GM04503 (cell line): ENCODE measurements at places on chromosomes 4 and X.
A peak's percentile ranks its signal among the peaks of the same experiment; 100 is the strongest.

- DNase-seq, result no peak
Observed at GRCh38 chr4:155377276-155377675, 511 bp upstream of the MAP9 start.

DNA sequence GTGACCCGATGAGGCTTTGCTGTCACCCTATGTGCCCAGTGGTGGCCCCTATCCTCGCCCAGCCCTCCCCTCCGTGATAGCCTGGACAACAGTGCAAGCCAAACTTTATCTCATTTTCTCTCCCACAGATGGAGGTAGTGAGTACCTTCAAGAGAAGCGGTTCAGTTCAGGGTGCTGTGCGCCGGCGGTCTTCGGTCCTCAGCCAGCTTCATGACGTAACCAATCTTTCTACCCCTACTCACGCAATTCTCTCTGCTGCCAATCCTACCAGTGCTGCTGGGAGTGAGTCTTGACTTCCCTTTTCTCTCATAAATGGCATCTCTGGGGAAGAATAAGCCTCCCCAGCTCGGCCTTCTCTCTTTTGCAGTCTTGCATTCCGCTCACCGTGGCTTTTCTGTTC lies 29.5 kb downstream of the CCNQ start:
- DNase-seq, result no peak

- DNase-seq, result no peak
Observed at GRCh38 chr4:152591876-152592275, 56.0 kb upstream of the FBXW7 start.

DNA sequence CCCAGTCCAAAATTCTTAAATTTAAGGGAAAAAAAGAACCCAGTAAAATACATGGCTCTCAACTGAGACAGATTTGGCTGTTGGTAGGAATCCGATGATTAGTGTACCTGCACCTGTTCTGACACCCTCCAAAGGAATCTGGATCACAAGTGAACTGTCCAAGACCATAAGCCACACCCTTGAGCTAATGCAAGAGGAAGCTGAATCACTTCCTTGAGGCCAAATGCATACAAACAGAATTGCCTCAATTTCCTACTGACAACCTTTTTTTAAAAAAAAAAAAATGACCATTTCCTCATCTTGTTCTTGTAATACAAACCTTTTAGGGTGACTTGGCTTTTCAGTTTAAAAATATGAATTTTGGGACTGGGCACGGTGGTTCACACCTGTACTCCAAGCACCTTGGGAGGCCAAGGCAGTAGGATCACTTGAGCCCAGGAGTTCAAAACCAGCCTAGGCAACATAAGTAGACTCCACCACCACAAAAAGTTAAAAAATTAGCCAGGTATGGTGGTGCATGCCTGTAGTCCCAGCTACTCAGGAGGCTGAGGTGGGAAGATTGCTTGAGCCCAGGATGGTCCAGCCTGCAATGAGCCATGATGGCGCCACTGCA lies 10.7 kb upstream of the FBXL5 start:
- DNase-seq, result no peak

GRCh38 chr4:1964443-1964842 lies 44.3 kb downstream of the NELFA start:
- DNase-seq, result no peak

- peak; percentile 13 for DNase-seq
Observed at GRCh38 chr4:148787831-148788477, 345.7 kb upstream of the NR3C2 start.

- no peak for DNase-seq
Observed at GRCh38 chr4:85482010-85482738, 7.2 kb downstream of the ARHGAP24 start.

- no peak for DNase-seq
Observed at GRCh38 chrX:21700275-21700674, 42.1 kb upstream of the KLHL34 start.

DNA sequence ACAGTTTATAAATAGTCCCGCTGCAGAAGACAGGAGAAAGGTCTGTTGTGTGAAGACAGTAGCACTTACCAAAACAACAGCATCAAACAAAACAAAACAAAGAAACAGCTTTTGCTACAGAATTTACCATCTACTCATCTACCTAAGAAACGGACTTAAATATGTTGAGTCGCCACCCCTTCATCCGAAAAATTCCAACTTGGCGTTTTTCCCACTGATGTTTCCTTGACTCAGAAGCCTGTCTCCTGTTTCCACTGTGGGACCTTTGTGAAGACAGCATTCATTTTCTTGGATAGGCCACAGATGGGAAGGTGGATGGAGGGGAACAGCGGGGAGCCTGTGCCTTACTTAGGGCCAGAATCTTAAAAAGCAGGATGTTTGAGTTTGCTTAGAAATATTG lies 1.3 kb upstream of the ITM2A start:
- DNase-seq, result no peak

DNA sequence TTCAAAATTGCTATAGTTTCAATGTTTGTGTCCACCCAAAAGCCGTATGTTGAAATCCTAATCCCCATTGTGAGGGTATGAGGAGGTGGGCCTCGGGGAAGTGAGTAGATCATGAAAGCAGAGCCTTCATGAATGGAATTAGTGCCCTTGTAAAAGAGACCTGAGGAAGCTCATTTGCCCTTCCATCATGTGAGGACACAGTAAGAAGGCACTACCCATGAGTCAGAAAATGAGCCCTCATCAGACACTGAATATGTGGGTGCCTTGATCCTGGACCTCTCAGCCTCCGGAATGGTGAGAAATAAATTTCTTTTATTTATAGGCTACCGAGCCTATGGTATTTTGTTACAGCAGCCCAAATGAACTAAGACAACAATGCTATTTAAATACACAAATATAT lies 57.7 kb upstream of the EFHC2 start:
- DNase-seq, result no peak

DNA sequence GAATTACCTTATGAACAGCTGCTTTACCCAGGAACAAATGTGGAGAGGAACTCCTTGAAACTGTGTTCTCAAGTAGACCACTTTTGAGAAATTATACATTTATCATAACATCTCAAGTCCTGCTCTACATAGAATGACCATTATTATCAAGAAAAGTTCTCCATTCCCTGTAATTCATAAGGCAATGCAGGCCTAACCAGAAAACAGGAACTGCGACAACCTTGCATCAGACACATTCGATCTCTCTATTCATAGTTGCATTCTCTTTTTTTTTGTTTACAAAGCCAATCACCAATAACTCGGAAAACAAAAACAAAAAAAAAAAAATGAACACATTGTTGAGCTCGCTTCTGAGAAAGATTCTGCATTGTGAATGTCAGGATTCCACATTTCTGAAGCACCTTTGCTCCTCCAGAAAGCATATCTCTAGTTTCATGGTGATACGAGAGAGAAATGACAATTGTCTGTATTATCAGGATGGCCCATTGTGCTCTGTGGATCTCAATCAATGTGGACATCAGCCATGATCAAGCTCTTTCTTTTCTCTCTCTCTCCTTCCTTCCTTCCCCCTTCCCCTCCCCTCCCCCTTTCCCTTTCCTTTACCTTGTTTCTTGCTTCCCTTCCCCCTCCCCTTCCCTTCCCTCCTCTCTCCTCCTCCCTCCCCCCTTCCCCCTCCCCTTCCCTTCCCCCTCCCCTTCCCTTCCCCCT lies 32.4 kb upstream of the CD99 start:
- no peak for DNase-seq

DNA sequence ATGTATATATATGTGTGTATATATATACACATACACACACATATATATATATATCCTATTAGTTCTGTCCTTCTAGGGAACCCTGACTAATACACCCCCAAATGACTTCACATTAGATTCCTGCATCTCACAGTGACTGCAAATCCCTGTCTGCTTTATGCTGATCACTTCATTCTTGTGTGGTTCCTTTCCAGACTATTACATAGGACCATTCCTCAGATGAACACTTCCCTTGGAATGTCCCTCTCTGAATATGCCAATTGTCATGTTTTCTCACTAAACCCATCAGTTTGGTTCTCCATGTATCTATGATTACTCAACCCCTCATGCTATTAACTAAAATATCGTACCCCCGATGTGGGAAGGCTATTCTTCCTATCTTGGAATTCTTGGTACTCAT lies 605.2 kb upstream of the NR3C2 start:
- DNase-seq, result peak; percentile 8

DNA sequence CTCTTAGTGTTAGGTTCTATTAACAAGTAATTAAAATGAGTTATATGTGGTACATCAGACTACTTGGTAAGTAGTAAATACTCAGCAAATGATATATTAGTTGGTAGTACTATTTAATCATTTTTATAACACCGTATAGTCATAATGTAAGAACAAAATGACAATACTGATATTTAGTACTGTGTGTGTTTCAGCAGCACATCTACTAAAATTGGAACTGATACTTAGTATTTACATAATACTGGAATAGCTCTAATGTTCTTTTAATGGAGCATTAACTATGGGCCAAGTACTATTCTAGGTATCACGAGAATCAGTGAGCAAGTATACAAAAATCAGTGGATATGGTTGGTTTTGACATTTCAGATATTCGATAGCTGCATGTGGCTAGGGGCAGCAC lies 35.3 kb downstream of the ERVMER34-1 start:
- no peak for DNase-seq

DNA sequence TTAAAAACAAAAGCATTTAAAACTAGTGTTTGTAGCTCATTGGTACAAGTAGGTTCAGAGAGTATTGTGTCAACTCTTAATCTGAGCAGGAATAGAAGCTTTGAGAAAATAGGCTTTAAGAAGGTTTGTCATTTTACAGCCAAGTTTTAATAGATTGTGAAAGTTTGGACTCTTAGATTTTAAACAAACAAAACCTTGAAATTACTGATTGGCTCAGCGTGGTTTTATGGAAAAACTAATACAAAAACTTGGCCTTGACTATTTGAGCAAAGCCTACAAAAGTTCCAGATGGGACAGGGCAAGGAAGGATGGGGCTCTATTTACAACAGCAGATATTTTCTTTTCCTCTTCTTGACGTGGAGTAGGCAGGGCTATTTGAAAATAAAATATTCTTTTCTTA lies 16.5 kb downstream of the ZFX start:
- no peak for DNase-seq

- DNase-seq, result no peak
Observed at GRCh38 chr4:83139514-83140156, 25.1 kb upstream of the PLAC8 start.

DNA sequence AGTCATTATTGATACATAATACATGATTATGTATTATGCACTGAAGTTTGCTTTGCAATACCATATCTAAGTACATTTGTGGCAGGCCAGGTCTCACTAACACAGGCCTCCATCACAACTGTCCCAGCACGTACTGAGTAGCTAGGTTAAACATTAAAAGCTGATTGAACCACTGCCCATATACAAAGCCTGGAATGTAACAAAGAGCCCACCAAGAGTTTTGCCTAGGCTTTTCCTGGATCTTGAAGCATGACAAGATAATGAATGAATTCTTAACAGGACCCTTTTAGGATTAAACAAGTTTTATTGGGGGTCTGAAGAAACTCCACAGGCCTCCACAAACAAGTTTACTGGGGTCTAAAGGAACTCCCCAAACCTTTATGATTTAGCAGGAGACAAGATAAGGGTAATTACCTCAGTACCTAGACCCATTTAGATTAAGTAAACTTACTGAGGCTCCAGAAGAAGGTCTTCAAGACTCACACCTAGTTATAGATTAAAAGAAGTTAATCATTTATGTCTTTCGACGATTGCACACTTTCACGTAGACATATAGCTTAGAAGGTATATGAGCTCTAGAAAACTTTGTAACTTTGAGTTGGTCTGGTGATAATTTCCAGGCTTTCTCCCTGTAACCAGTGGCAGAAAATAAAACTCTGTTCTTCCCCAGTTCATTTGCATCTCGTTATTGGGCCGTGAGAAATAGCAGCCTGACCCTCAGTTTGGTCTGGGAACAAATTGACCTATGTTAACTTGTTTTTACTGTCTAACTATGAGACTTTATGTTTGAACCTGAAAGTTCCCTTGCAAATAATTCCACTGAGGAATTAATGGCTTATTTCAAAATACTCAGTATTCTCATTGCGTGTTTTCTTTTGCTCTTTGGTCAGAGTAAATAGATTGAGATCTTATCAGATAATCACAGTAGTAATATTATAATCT lies 84.8 kb downstream of the PHEX start:
- no peak for DNase-seq

GRCh38 chrX:76439188-76439587 lies 11.7 kb downstream of the MAGEE1 start:
- DNase-seq, result no peak

DNA sequence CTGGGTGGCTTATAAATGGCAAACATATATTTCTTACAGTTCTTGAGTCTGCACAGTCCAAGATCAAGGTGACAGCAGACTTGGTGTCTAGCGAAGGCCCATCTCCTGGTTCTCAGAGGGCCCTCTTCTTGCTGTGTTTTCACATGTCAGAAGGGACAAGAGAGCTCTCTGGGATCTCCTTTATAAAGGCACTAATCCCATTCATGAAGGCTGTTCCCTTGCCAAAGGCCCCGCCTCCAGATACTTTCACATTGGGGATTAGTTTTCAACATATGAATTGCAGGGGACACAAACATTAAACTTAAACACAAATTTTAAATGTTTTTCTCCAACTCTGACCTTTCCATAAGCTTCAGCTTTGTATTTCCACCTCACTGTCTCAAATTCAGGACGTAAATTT lies 1135.0 kb upstream of the TENM3 start:
- no peak for DNase-seq

DNA sequence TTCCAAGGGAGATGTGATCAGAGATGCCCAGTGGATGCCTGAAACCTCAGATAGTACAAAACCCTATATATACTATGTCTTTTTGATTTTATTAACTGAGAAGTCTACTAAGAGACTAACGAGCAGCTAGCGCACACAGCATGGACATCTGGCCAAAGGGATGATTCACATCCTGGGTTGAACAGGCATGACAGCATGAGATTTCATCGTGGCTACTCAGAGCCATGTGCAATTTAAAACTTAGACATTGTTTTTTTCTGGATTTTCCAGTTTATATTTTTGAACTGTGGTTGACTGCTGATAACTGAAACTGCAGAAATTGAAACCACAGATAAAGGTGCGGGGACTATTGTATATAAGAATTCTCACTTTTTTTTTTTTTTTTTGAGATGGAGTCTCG lies 2252.9 kb upstream of the AGA start:
- DNase-seq, result no peak

DNA sequence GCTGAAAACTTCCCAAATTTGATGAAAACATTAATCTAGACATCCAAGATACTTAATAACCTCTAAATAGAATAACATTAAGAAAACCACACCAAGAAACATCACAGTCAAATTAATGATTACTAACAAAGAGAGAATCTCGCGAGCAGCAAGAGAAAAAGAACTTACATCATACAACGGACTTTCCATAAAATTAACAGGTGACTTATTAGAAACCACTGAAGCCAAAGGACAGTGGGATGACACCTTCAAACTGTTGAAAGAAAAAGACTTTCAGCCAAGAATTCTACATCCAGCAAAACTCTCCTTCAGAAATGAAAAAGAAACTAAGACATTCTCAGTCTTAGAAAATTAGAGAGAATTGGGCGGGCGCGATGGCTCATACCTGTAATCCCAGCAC lies 232.0 kb downstream of the SNCA start:
- no peak for DNase-seq

DNA sequence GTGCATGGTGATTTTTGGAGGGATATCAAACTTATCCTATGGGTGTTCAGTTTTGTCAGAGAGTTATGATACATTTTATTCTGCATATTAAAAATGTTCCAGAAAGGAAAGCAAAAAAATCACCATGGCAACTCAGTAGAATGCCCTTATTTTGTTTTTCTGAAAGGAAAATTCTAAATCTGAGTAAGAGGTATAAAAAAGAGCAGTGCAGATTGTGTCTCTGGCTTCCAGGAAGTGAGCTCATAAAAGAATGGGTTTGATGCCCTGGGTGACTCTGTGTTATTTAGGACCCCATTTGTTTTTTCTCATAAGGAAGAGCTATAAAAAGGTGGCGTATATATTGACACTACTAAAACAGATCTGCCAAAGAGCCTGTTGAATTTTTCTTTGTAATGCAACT lies 128.8 kb downstream of the UCHL1 start:
- no peak for DNase-seq
